Progenitor cell of endocrine pancreas (in vitro differentiated cells): ENCODE measurements at places on chromosomes 12 and 14. TPM values are rescaled to one million over a fixed set of nuclear protein-coding genes. Genes with fewer than 3 reads are reported as not detected.

- H3K4me3 ChIP-seq: no peak overlapping the region
- peaks cover 3% of the 10 kb centered on the region for H3K36me3 ChIP-seq
- H3K27ac ChIP-seq: no peak overlapping the region
- no peaks in the 10 kb centered on the region for H3K4me1 ChIP-seq
- DNase-seq: no peak
Observed at GRCh38 chr12:68910128-68910527, 22.8 kb downstream of the CPM start.

- H3K36me3 ChIP-seq: no peaks in the 10 kb centered on the region
- no peaks in the 10 kb centered on the region for H3K27me3 ChIP-seq
- peak overlapping the region; percentile 25 for H3K27ac ChIP-seq
- peaks cover 12% of the 10 kb centered on the region for H3K4me1 ChIP-seq
- no peak for DNase-seq
Observed at GRCh38 chr12:1091350-1091749, 100.3 kb downstream of the ERC1 start.

DNA sequence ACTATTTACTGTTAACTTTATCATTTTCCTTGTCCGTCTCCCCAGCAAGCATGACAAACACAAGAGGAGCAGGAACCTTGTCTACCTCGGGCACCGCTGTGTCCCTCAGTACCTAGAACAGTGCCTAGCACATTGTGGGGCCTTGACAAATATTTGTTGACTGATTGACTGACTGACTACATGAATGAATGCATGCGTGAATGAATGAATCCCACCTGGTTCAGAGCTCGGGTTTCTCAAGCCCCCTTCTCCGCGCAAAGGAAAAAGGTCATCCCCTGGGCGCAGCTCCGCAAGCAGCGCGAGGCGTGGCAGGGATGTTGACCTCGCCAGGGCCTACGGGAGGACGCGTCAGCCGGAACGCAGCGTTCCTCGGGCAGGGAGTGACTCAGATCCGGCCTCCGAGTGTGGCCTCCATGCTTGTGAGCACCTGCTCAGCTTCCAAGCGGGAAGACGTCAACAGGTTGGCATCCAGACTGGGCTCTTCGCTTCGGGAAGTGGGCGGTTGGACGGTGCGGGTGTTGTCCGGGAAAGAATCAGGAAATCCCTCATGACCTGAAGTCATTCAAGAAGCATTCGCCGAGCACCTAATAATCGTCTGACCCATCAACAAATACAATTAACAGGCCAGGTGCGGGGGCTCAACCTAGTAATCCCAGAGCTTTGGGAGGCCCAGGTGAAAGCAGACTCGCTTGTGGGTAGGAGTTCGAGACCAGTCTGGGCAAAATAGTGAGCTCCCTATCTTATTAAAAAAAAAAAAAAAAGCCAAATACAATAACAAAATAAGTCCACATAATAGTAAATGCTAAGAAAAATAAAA lies 13.9 kb upstream of the UBC start:
- peak overlapping the region; percentile 88 for H3K4me3 ChIP-seq
- H3K36me3 ChIP-seq: no peaks in the 10 kb centered on the region
- DNase-seq: no peak
- peak overlapping the region; percentile 99 for H3K27ac ChIP-seq

DNA sequence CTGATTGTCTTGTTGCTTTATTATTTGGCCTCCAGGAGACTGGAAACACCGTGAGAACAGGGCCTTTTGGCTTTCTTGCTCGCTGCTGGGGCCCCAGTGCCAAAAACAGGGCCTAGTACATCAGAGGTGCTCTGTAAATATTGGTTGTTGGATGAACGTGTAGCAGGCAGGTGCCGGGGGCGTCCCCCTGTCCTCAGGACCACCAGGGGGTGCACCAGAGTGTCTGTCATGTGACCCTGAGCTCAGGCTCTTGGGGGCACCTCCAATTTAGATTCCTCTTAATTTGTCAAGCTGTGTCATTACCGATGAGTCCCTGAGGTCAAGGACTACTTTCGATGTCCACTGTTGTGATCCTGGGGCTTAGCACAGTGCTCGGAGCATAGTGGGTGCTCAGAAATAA lies 87.1 kb downstream of the ACACB start:
- H3K36me3 ChIP-seq: peaks cover 19% of the 10 kb centered on the region
- no peak overlapping the region for H3K27ac ChIP-seq
- no peaks in the 10 kb centered on the region for H3K27me3 ChIP-seq
- H3K4me3 ChIP-seq: no peak overlapping the region

NEUROD4 gene
- not detected in 2 replicates for total RNA-seq

KRT71 gene
- total RNA-seq: not detected in 2 replicates

RAB15 gene
- total RNA-seq: 27.6 and 28.6 TPM in 2 replicates
